SK-N-SH treated with all-trans-retinoic acid at 6 μM for 48 hours (cell line): ENCODE measurements at places on chromosomes 16 and 17.
A peak's percentile ranks its signal among the peaks of the same experiment; 100 is the strongest.

DNA sequence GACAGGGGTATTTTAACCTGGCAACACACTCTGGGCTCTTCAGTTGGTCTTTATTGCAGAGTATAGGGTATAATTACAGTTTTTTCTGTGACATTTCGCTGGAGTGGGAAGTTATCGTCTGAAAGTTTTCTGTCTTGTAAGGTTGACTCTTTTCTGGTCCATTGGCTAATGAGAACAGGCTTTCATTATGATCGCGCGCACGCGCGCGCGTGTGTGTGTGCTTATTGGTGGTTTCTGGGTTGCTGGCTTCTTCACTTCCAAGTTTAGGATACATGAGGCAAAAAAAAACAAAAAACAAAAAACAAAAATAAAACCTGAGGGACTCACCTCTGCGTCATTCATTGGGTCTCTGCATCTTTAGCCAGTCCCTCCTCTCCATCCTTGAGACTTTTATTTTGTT, 68.7 kb upstream of the MYOCD start:
- no peak for ATAC-seq

DNA sequence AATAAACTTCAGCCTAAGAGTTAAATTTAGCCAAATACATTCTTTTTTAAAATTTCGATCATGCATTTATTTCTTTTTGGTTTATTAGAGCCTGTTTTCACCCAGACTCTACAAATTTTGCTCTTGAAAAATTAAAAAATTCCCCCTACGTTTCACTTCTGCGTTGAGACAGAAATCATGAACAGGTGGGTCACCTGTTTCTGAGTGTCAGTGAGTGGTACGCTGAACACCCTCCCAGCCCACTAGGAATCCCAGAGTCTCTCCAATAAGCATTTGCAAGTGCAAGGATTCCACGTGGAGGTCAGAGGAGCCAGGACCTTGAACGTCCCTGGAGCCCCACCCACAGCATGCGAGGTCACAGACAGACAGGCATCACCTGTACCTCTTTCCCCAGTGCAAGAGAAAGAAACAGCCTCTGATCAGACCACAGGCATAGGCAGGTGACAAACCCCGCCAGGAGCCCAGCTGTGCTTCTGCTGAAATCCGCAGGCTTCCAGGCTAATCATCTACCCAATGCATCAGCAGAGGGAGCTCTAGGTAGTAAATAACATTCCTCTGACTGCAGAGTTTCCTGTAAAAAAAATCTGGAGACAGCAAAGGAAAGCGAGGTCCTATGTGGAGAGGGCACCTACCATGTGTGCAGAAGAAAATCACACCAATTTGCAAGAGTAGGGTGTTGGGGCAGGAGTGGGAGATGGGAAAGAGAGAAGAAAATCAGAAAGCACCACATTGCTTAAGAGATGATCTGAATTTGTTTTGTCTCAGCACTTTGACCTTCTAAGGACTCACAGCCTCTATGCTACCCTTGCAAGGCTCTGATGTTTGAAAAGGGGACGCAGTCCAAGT, 5.9 kb upstream of the XYLT1 start:
- ATAC-seq, result peak; percentile 90

DNA sequence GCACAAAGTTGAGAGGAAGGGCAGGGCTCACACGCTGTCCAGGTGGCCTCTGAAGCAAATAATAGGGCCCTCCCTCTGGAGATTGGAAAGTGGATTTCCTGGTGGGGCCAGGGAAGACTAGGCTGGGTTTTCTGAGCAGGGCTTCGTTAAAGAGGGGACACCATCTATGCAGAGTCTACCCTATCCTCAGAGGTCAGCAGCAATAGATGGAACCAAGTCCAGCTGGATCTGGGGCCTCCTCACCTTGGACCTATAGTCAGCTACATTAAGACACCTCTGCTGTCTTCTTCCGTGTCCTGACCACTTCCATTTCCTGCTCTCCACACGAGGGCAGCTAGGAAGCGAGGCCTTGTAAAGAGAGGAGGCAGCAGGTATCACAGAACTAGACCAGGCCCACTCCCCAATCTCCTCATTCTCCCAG, 14.7 kb upstream of the ST6GALNAC1 start:
- ATAC-seq, result no peak

GRCh38 chr16:84266451-84266850, 26.6 kb upstream of the KCNG4 start:
- peak; percentile 100 for ATAC-seq

GRCh38 chr17:32490101-32490482, 3.3 kb downstream of the CDK5R1 start:
- ATAC-seq, result no peak

- ATAC-seq, result no peak
Measured at GRCh38 chr17:34762078-34762477, 182.7 kb downstream of the TMEM132E start.

DNA sequence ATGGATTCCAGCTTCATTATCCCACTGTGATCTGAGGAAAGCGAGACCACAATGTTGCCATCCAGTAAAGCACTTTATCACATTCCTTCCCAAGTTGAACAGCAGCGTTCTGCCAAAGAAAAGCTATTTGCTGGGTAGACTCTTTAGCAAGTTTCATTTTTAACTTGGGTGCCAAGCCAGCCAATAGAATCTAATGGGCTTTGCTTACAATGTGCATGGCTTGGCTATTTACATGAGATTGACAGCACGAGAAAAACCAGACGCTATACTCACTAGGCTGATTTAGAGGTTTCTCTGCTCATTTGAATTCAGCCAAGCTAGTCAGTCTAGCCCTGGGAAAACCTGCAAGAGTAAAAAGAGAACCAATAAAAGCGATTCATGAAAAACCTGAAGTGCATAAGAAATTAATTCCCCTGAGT, 108.9 kb downstream of the CDH13 start:
- ATAC-seq, result peak; percentile 94

- no peak for ATAC-seq
Measured at GRCh38 chr17:44110011-44110686, 13.3 kb downstream of the HDAC5 start.

DNA sequence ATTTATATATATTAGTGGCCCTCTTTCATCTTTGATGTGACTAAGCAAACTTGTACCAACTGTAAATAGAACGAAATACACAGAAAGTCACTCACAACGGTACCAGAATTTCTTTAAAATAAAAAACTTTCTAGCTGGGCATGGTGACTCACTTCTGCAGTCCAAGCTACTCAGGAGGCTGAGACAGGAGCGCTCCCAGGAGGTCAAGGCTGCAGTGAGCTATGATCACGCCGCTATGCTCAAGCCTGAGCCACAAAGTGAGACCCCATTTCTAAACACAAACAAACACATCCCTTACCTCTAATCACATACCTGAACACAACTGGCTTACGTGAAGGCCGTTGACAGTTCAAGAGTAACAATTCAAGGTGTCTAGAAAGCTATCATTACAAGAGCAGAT, 29.7 kb downstream of the STAT5B start:
- ATAC-seq, result no peak

DNA sequence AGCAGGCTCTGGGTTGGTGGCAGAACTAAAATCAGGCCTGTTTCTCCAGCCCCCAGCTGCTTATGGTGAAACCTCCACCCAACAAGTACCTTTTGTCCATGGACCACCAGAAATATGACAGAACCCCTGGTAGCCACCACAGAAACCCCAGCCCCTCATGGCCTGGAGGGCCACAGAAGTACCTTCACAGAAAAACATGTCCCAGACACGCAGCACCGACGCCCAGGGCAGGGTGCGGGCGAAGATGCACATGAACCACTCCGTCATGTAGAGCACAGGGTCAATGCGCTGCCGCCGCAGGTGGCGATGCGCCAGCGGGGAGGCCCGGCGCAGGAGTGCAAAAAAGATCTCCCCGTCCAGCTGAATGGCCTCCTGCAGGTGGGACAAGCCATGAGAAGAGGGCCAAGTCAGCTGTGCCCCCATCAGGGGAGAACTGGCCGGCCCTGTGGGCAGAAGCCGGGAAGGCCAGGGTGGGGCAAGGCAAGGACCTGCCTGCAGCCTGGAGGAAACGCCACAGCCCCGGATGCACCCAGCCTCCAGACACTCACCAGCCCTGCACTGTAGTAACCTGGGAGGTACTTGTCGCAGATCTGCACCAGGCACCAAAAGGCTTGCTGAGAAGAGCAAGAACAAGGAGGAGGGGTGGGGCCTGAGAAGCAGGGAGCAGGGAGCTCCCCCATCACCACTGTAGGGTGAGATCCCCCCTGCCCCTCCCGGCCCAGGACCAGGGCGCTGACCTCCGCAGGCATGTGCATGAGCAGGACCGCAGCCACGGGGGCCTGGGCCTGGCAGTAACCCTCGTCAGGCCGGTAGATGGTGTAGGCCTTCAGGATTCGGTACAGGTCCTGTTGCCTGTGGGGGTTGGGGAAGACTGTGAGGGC, 4.1 kb upstream of the CD2BP2 start:
- ATAC-seq, result no peak

GRCh38 chr16:70688246-70688742, 2.4 kb upstream of the MTSS2 start:
- peak; percentile 12 for ATAC-seq

DNA sequence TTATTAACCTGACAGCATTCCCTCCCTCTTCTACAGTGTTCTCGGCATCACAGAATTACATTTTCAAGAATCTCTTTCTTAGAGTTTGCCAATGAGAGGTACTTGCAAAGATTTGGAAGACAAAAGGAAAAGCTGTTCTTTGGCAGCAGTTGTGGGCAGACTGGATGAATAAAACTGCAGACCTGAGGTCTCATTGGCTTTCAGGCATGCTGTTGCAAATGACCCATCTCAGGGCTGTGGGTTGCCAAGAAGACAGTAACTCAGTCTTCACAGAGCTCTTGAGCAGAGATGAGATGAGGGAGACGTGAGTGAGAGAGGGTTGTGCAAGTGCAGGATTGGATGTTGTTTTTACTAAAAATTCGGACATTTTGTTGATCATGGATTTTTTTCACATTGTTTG, 11.3 kb upstream of the USP31 start:
- ATAC-seq, result no peak

DNA sequence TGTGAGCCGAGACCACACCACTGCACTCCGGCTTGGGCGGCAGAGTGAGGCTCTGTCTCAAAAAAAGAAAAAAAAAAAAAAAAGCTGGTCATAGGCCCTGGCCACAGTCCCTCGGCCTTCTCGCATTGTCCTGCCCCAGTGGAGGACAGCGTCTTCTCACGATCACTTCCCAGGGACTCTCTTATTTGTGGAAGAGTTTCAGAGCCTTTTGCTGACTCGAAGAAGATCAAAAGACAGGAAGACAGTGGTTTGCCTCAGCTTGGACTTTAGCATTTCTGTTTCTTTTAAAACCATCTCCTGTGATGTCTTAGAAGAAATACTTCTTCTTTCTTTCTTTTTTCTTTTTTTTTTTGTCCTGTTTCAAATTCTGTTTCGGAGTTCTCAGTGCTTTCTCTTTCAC, 210.0 kb downstream of the FTO start:
- no peak for ATAC-seq

DNA sequence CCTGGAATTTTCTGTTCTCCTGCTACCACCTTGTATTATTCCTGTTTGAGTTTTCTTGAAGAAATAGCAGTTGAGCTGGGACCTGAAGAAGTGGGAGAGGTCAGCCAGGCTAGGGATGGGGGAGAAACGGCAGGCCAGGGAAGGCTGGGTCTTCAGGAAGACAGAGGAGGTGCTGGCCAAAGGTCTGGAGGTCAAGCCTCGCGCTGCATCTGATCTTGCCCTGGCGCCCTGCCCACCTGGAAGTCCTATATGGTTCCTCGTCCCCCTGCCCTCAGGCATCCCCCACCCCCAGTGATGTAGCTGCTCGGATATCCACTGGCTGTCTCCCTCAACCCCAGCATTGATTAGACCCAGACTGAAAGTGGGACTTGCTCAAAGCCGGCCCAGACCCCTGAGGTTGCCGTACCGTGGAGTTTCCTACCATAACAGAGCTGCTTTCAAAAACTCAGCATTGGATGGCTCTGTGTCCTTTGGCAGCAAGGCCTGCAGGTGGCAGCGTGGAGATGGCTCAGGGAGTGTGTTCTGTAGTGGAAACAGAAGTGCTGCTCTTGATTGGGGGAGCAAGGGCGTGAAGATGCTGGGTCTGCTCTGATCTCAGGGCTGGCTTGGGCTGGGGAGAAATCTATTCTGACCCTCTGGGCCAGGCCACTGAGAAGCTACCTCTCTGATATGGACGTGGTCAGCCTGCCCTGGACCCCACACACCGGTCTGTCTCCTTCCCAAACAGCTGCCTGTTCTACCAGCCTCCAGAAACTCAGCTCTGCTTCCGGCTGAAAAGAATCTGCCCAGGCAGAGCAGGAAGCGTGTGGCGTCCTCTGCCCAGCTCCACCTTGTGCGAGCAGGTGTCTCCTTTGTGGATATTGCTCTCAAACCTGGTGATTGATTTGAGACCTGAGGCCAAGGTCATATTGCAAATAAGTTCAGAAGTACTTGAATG, 107.0 kb upstream of the CACNG5 start:
- ATAC-seq, result peak; percentile 73

GRCh38 chr17:70773258-70773657, 603.9 kb downstream of the KCNJ2 start:
- ATAC-seq, result no peak

- ATAC-seq, result peak; percentile 21
Measured at GRCh38 chr17:7466639-7467341, 12.6 kb downstream of the ZBTB4 start.
